ENCODE measurements at places on chromosomes 5 and 9.

DNA sequence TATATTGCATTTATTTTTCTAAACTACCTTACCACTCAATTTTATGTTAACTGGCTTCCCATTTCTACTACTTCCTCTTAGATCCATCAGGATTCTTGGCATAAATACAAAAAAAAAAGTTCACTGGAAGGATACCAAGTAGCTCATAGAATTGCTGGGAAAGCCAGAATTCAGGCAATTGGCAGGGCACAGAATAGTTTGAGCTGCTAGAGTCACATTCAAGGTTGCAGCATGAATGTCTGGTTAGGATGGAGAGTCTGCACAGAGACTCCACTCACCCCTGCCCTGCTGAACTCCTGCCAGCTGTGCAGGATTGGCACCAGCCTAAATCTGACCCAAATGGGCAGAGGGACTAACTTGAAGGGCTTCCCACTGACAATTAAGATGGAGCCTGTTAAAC, 4.9 kb upstream of the AMACR start:
- peak; percentile 34 for DNase-seq

DNA sequence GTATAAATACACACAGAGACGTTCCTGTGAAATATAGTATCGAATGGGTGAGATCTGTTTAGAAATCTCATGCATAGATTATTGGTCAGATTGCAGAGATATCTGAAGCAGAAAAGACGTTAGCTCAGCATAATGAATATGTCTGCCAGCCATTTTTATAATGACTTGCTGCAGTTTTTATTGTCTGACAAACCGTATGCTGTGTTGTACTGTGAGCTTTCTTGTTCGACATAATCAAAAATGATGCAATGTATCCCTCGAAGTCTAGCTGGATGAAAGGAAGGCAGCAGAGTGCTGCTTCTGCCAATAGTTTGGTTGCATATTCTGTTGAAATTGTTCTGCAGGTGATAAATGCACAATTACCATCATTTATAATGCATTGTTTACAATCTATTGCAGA, 514.9 kb upstream of the ARRDC3 start:
- DNase-seq, result no peak

GRCh38 chr5:163916861-163917260, 411.4 kb downstream of the MAT2B start:
- DNase-seq, result no peak

GRCh38 chr9:113993838-113994540, 84.1 kb downstream of the AMBP start:
- DNase-seq, result peak; percentile 70

- DNase-seq, result peak; percentile 43
Observed at GRCh38 chr5:170633235-170634081, 129.6 kb downstream of the KCNIP1 start.

DNA sequence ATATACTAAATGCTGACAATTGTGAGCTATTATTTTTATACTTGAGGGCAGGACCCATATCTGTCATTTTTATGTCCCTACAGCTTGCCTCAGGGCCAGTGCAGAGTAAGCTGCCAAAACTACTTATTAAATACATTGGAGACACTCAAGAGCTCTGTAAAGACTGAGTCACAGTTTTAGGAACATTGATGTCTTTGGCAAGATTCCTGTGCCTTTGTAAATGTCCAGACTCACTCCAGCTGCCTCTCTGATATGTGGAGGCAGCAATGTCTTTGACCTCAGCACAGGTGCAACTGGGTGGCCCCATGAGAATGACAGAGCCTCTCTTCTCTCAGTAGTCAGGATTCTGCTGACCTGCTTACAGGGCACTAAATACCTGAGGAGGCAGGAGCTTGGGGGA, 363.2 kb downstream of the OSTF1 start:
- DNase-seq, result no peak

GRCh38 chr9:76298521-76299144, 95.6 kb downstream of the RFK start:
- no peak for DNase-seq

DNA sequence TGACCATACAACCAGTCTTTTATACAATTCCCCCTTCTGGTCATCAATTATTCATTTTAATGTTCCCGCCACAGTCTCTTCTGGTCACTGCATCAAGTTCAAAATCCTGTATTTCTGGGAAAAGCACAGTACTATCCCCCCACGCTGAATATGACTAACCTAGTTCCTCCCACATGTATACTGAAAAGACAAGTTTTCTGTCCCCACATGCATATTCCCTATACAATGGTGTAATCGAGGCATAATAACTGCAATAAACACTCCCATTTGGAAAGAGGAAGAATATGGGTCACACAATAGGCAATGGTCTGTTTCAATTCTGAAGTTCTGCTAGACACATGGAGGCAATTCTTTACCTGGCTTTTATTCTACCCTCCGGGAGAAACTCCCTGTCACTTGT, 344.9 kb downstream of the EFNA5 start:
- DNase-seq, result no peak

GRCh38 chr5:14004598-14005394, 60.3 kb upstream of the DNAH5 start:
- no peak for DNase-seq

DNA sequence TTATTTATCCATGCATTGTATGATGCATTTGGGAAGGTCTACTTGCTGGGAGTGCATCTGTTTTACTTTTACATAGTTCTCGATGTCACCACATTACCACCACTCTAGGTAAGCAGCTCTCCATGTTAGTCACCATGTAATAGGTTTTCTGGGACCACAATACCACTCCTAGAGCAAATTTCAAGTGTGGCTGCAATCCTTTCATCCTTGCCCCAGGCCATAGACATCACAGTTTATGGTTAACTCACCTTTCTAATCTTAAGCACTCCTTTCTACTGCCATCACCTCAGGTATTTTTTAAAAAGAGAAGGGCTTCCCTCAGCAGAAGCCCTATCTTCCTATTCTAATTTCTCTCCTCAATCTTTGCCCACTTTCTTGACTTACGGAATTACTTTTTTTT, 354.1 kb downstream of the PLK2 start:
- no peak for DNase-seq

DNA sequence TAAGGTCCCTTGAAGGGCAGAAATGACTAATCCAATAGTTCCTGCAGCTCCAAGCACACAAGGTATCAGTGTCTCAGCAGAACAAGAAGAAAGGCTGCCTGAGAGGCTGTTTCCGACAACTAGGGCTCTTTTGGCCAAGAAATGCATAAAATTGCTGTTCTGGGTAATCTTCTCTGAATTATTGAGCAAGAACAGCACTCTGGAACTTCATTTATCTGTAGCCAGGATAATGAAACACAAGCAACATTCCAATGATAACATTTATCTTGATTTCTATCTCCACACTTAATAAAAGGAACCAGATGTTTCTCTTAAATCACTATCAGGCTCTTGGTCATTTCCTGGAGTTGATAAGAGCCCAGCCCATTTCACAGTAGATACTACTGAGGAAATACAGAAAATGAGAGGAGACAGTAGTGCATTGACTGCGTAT, 17.0 kb upstream of the AUH start:
- DNase-seq, result no peak

DNA sequence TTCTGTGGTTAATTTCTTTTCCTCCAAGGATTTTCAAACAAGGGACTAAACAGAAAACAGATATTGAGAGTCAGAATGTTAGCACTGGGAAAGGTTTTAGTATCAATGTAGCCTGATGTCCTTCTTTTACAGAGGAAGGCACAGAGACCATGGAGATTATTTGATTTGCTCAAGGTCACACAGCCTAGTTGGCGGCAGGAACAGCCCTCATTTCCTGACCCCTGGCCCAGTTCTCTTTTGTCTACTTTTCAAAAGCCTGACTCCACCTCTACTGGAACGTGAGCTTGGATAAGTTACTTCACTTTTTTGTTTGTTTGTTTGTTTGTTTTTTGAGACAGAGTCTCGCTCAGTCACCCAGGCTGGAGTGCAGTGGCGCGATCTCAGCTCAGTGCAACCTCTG, 6.6 kb upstream of the NRG2 start:
- DNase-seq, result no peak

All from midbrain (tissue), 1 donor.